ENCODE measurements at places on chromosomes 4 and X.

DNA sequence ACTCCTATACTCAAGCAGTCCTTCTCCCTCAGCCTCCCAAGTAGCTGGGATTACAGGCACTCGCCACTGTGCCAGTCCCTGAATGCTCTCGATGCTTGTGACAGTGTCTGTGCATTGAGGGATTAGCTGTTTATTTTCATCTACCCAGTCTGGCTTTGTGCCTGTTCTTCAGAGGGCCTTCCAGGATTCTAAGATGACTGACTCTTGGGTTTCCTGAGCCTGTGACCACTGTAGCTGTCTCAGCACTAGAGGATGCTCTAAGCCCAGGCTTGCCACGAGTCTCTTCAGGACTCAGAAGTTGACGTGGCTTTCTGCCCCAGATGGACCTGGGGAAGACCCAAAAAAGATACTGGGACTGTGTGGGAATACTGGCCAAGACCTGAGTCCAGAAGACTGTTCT lies 201.4 kb downstream of the ARHGAP10 start:
- no peak for DNase-seq

- DNase-seq = no peak
These were observed 260.5 kb downstream of the CHIC1 start for GRCh38 chrX:73823473-73824004.

DNA sequence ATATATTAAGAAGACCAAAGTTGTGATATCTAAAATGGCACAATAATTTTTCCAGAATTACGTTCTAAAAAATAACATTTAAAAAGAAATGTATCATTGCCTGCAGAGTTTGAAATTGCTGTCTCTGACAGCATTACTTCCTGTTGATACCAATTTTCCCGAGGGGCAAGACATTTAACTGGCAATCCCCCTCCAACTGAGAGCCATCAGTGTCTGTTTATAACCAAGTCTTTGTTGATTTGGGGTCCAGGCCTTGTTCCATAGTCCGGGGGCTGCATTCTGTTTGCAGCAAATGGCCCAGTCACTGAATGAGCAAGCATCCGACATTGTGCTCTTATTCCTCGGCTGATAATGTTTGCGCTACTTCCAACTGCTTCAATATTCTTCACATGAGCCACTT lies 231.5 kb downstream of the NAF1 start:
- DNase-seq = no peak

- DNase-seq = no peak
These were observed 1.0 kb upstream of the USP27X start for GRCh38 chrX:49878128-49878833.

DNA sequence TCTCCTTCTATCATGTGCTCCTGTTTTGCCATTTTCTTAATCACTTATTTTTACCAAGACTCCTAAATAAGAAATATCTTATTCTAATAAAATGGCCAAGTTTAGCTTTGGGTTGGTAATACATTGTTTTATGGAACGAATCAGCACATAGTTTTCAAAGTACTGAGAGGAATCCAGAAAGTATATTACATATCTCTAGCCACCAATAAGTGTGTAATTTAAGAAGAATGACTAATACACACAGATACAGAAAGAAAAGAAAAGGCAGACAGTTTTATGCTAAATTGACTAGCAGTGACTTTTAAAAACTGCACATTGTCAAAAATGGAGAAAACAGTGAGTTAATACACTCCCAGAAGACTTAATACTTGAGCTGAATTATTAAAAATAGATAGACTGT lies 167.0 kb upstream of the IL15 start:
- no peak for DNase-seq

DNA sequence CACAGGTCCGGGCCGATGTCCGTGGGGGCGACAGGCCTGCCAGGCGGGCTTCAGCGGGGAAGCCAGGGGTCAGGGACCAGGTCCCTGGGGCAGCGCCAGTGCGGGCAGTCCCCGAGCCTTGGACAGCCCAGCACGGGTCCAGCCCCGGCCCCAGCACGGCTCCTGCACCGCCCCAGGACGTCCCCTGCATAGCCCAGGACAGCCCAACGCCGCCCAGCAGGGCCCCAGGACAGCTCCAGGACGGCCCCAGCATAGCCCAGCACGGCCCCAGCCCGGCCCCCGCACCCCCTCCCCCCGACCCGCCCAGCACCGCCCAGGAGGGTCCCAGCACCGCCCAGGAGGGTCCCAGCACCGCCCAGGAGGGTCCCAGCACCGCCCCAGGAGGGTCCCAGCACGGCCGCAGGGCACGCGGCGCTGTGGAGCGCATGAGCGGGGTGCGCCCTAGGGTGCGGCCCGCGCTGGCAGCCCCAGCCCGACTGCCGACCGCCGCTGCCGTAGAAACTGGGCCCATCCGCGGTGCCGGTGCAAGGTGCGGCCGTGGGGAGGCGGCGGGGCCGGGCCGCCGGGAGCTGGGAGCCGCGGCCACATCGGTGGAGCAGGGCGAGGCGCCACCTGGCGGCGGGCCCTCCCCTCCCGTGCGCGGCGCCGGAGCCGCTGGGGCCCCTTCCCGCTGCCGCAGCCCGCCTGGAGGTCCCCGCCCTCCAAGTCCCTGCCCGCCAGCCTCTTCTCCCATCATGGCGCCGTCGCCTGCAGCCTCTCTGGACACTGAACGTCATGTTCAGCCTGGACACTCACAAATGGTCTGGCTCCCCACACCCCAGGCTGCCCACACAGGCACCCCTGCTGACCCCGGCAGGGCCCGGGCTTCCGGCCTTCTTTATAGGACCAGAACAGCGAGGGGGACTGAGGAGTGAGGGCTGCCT lies 106.8 kb upstream of the NKX1-1 start:
- DNase-seq = peak; percentile 40

DNA sequence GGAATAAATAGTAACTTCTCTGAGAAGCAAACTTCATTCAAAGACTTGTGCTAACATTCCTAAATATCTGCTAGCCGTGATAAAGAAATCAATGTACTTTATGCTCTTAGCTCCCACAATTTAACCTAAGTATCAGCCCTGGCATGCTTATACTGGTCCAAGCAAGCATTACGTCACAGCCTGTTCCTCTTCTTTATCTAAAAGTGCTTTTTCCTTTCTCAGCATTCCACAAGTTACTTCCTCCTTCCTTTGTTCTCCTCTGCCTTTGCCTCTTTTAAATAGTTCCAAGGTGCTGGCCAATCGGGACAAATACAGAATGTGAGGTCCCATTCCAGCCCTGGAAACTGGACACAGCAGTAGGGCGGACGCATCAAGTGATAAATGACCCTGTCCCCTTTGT lies 249.6 kb downstream of the DHRSX start:
- no peak for DNase-seq
